Hematopoietic multipotent progenitor cell treated with erythropoietin and hydrocortisone succinate and interleukin-3 and kit ligand, for 17 days (in vitro differentiated cells): ENCODE measurements at places on chromosomes 3 and 15.
A peak's percentile ranks its signal among the peaks of the same experiment; 100 is the strongest.

- no peak for DNase-seq
Observed at GRCh38 chr15:90425726-90426346, 37.8 kb downstream of the IQGAP1 start.

DNA sequence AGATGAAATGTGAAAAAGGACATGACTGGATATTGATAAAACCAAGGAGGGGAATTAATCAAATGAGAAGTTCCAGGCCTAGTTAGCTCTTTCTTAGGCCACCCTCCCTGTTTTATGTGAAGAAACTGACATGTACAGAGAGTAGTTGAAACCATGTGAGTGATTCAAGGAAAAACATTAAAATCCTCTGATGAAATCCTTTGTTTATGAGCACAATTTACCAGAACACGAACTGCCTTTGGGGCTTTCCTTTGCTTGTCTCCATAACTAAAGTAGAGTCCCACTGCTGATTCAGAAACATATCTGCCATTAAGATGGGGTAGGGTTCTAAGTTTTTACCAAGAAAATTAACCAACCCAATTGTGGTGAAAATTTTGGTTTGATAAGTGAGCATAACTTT, 558.3 kb downstream of the NR2F2 start:
- no peak for DNase-seq

DNA sequence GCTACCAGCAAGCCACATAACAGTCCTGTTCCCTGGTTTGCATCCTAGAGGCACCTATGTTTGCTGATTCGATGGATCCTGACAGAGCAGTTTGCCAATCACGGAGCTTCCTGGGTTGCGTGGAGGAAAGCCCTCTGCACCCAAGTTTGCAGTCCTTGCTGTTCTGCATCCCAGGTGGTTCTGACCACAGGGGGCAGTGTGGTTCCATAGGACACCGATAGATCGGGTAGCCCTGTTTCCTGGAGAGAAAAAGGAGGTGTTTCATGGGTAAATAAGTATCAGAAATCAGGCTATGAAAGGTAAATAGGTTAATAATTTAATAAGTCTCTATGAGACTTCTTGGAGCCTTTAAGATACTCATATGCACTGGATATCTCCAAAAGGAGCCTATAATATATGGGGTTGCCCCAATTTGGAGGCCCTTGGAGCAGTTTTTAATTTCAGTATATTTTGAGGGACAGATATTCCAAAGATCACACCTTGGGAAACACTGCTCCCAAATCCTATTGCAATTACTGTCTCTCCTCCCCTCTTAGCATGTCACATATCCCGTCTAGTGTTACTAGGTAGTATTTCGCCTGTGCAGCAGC, 194.6 kb upstream of the TPM1 start:
- DNase-seq, result no peak

GRCh38 chr3:134449277-134449676, 36.5 kb downstream of the ANAPC13 start:
- DNase-seq, result no peak

GRCh38 chr3:4613366-4613765, 120.2 kb downstream of the ITPR1 start:
- DNase-seq, result no peak

DNA sequence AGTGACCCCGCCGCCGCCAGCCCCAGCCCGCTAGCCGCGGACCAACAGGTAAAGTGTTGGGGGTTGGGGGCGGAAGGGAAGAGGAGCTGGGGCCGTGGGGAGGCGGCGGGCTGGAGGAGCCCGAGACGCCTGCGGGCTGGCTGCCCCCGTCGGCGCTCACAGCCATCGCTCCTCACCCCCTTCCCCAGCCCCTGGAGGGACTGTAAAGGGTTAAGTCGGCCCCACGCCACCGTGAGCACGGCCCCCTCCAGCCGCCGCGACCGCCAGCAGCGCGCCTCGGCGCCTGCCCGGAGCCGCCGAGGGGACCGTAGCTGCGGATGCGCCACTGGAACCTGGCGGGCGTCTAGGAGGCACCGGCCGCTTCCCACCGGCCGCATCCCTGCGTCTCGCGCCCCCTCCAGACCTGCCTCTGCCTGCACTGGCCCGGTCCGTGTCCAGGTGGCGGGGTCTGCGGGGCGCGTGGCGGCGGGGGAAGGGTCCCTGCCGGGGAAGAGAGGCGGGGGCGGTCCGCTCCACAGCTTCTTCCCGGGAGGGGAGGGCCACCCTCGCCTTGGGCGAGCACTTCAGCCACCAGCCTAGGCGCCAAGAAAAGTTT, 522 bp downstream of the MED12L start:
- no peak for DNase-seq

- no peak for DNase-seq
Observed at GRCh38 chr15:78567531-78567930, 2.2 kb downstream of the CHRNA5 start.

DNA sequence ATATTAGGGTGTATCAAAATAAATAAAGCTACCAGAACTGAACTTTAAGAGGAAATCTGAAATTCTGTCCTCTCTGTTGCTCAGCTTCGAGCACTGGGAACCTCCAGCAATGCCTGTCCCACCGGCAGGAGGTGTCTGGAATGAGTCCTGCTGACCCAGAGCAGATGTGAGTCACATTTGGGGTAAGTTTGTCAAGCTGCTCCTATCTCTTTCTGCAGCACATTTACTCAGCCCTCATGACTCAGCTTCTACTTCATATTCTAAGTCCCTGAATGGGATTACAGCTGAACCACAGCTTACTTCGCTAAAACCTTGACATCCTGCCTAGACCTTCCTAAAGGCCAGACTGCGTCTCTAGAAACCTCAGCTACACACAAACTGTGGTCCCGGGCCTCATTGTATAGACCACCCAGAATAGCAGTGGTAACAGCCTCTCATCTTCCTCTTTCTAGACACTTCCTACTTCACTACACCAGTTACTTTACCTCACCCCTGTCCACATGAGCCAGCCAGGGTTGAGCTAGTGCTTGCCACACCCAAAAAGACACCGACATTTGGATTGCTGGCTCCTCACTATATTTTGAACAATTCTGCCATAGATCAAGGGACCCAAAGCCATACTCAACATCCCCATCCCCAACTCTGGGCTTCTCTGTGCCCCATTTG, 109.6 kb upstream of the TMCO5A start:
- DNase-seq, result no peak

GRCh38 chr3:27094721-27095120, 274.5 kb downstream of the NEK10 start:
- no peak for DNase-seq

GRCh38 chr3:139292192-139292591, 51.6 kb upstream of the MRPS22 start:
- DNase-seq, result no peak

DNA sequence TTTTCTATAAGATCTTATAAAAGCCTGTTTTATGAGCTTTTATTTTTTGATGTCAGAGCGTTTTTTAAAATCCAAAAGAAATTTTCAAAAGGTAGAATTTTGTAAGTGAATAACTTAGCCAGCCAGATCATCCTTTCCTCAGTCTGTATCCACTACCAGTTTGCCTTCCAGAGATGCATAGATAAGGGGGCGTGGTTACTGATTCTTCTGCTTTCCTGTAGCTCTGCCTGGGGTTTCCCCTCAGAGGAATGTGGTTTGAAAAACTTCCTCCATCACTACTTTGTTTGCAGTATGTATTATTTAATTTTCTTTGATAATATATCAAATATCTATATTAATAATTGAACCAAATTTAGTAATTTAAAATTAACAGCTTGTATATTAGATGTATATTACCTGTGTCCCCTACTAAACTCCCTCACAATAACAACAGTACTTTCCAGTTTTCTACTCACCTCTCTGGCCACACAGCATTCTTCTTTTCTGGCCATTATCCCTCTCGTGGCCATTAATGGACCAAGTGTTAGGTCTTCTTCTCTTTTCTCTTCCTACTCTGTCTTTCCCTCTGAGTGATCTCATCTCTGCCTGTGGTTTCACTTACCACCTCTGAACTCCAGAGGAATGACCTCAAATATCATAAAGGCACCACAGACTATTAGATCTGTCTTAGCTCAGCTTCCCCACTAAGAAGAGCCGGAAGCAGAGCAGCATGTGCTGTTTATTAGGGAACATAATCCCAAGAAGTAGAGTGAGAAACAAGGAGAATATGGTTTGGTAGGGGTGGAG, 239.7 kb downstream of the UBE2E2 start:
- no peak for DNase-seq

DNA sequence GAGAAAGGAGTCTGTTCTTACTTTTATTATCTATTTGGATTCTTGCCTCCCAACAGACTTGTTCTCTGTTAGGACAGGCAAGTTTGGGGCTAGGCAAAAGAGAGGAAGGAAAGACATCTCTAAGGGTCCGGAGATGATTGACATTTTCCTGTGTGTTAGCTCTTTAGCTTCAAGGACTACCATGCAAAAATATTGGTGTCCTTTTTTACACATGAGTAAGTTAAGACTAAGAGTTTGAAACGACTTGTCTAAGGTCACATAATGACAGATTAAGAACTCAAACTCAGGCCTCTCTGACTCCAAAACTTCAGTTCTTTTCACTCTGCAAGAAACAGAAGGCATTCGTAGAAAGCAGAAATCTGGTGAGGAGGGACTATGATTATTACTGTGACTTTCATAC, 5.9 kb downstream of the LMCD1 start:
- DNase-seq, result no peak

DNA sequence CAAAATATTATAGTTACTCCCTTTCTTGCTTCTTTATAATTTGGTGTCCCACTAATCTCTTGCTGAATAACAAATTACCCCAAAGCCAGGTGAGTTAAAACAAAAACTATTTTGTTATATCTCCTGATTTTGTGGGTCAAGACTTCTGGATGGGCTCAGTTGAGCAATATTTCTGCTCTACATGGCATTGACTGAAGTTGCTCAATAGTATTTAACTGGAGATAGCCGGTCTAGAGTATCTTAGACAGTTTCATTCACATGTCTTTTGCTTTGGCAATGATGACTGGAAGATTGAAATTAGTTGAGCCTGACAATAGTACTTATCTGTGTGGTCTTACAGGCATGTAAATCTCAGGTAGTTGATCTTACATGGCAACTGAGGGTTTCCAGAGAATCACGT, 51.0 kb upstream of the TP63 start:
- DNase-seq, result no peak

DNA sequence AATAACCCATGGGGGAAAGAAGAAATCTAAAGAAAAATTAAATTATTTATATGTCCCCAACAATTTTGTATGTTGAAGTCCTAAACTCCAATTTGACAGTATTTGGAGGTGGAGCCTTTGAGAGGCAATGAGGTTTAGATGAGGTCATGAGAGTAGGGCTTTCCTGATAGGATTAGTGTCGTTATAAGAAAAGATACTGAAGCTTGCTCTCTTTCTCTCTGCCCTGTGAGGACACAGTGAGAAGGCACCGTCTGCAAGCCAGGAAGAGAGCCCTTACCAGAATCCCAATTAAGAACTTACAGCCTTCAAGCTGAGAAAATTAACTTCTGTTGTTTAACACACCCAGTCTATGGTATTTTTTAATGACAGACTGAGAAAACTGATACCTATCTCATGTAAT, 16.1 kb upstream of the OR5AC2 start:
- no peak for DNase-seq

GRCh38 chr15:64634576-64635498, 140.6 kb downstream of the RBPMS2 start:
- DNase-seq, result no peak

GRCh38 chr3:33887478-33887877, 89.0 kb downstream of the PDCD6IP start:
- no peak for DNase-seq

- DNase-seq, result no peak
Observed at GRCh38 chr15:78170848-78171773, 21.9 kb downstream of the IDH3A start.

DNA sequence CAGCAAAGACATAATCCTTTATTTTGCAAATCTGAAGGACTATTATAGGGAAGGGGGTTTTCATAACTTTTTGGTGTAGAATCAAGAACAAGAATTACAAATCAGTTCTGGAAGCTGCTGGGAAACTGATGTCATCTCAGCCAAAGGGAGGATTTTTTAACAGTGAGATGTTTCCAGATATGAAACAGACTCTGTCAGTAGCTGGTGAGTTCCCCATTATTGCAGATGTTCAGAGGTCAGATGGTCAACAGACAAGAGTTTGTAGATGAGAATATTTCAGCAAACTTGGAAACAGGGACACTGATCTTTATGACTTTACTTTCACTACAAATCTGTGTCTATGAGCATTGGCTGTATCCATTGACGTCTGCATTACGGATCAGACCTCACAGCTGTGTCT, 71.9 kb upstream of the LPP start:
- no peak for DNase-seq

DNA sequence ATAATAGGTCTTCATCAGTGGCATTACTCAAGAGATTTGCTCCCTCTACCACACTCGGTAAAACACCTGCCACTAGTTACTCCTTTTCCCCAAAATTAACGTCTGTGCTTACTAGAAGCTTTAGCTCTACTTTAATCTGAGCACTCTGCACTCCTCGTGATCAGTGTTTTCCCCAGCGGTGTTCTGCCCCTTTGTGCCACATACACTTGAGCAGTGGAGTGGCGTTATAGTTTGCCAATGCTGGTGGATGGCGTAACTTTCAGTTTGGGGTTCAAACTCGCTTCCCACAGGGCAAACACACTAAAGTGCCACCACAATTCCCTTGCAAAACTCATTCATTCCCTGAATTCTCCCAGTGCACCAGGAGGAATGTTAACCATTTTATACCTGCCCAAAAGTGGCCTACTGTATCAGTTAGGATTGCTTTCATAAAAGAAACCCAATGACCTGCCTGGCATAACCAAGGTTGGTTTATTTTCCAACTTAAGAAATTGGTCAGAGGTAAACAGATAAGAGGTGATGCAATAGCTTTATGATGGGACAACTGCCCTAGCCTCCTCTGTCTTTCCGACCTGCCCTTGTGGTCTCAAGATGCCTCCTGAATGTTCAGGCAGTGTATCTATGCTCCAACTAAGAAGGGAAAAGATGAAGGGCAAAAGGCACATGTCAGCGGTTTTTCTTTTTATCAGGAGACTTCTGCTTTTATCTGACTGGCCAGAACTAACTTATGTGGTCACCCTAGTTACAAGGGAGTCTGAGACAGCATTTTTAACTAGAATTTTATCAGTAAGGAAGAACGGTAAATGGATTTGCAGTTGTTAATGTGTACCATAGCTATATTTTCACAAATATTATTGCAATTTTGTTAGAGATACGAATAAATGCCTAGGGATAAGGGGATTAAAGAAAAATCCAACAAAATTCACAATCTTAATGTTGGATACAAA, 83.9 kb downstream of the FSIP1 start:
- peak; percentile 47 for DNase-seq

GRCh38 chr3:96430079-96430478, 384.3 kb upstream of the EPHA6 start:
- no peak for DNase-seq

- no peak for DNase-seq
Observed at GRCh38 chr15:77083381-77084160, 12.7 kb upstream of the TSPAN3 start.

- no peak for DNase-seq
Observed at GRCh38 chr15:69718916-69719315, 266.3 kb downstream of the RPLP1 start.

- no peak for DNase-seq
Observed at GRCh38 chr3:149364624-149365023, 12.8 kb downstream of the TM4SF1 start.

- no peak for DNase-seq
Observed at GRCh38 chr15:65409036-65409631, 13.6 kb downstream of the IGDCC4 start.
